Fibroblast of skin of left biceps (primary cell): ENCODE measurements at places on chromosomes 5 and 9.

DNA sequence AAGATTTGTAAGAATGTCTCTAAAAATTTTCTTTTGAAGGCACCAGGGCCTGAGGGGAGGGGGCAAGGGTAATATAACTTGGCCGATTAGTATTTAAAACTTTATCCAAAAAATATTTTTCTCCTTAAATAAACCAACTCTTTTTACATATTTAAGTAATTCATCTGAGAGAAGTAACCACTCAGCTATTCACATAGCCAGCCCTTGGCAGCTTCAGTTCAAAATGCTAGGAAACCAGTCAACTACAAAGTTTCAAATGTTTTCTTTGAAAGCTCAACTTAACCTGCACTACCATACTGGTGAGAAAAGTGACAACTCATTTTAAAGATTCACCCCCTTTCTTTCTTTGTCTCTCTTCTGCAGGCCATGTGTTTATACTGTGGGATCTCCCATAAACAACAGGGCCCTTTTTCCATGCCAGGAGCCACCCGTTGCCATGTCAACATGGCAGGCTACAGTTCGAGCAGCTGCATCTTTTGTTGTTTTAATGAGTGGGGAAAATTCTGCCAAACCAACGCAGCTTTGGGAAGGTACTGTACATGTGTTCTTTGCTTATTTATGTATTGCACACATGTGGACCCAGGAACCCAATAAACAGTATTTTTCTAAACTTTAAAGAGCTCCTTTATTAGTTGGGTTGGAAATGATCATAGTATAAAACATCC, 46.3 kb downstream of the AOPEP start:
- DNase-seq: no peak

- no peak for DNase-seq
These were observed 540.9 kb downstream of the KIF4B start for GRCh38 chr5:155554500-155554899.

DNA sequence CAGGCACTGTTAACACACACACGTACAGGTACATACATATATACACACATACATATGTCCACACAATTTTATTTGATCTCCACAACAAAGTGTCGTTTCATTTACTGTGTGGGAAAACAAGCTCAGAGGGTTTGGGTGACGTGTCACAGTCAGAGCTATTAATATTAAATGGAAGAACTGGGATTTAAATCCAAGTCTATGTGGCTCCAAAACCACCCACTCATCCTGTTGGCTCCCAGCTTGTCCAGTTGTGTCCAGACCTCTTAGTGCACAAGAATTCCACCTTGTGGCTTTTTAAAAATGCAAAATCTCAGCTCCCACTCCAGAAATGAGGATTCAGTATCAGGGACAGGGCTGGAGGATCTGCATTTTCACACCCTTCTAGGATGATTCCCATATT, 52.3 kb upstream of the PTPDC1 start:
- DNase-seq: no peak

- no peak for DNase-seq
These were observed 300.1 kb downstream of the MLLT3 start for GRCh38 chr9:20322212-20322611.

GRCh38 chr9:137136261-137136880, 2.6 kb upstream of the GRIN1 start:
- DNase-seq: no peak

DNA sequence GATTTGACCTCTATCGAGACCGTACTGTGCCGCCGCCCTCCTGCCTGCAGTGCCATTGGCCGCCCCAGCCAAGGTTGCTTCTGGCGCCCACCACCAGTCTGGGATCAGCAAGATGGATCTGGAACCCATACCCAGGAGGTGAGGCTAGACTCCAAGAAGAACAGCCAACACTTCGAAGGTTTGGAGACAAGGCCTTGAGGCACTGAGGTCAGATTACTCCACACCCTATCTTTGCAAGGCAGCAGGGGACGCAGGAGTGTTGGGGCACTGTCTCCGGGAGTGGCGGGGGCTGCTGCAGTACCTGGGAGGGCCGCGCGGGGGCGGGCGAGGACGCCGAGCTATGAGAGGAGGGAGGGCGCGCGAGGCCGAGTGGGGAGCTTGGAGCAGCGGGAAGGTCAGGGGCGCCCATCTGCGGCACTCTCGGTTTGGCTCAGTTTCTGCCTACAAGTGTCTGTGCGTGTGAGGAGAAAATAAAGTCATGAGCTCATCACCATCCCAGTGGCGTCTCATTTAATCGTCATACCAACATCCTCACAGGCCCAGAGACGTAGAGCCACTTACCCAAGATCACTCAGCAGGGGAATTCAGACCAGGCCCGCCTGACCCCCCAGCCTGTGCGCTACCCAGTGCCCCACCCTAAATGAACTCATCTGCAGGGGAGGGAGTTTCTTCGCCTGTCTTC, 20.5 kb upstream of the PSD2 start:
- no peak for DNase-seq

GRCh38 chr5:149415066-149415967, 36.2 kb upstream of the IL17B start:
- no peak for DNase-seq

- peak; percentile 97 for DNase-seq
These were observed 561.3 kb upstream of the WWC1 start for GRCh38 chr5:167730121-167730520.

GRCh38 chr5:76601470-76601869, 21.7 kb downstream of the F2RL2 start:
- DNase-seq: no peak

- DNase-seq: no peak
These were observed 44.5 kb upstream of the CDH6 start for GRCh38 chr5:31148959-31149475.

GRCh38 chr9:98485706-98486105, 223.0 kb downstream of the GABBR2 start:
- DNase-seq: no peak

GRCh38 chr9:110650261-110650660, 18.3 kb upstream of the MUSK start:
- DNase-seq: no peak

DNA sequence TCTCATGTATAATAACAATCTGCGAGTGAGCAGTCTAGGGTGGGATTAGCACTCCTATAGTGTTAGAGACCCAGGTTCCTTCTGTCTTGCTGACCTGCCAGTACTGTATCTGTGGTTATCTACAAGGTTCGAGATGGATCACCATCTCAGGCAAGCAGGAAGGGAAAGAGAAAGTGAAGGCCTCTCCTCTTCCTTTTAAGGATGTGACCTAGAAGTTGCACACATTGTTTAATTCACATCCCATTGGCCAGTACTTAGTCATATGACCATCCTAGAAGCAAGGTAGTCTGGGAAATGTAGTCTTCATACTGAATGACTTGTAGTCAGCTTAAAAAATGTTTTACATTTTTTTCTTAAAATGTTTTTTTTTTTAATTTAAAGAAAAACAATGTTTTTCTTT, 168.6 kb downstream of the CARTPT start:
- DNase-seq: peak; percentile 65
